ENCODE measurements at places on chromosomes 6 and 20. TPM values are rescaled to one million over a fixed set of nuclear protein-coding genes. Genes with fewer than 3 reads are reported as not detected.

Gene MATN4
- 0.06 TPM for polyA plus RNA-seq

Gene HLA-G
- polyA plus RNA-seq, result 2.7 TPM

Gene OR2J1
- not detected for polyA plus RNA-seq

Gene BPIFB1
- not detected for polyA plus RNA-seq

Gene C4B
- polyA plus RNA-seq, result 2.3 TPM

Gene TBXT
- polyA plus RNA-seq, result not detected

Gene GPX5
- not detected for polyA plus RNA-seq

Gene CD24
- polyA plus RNA-seq, result 314 TPM

Gene GJA10
- polyA plus RNA-seq, result not detected

Gene SLC17A1
- polyA plus RNA-seq, result not detected

Gene LY6G6D
- polyA plus RNA-seq, result not detected

- DNase-seq, result peak; percentile 54
Observed at GRCh38 chr6:106141441-106142237, 55.5 kb downstream of the PRDM1 start.

DNA sequence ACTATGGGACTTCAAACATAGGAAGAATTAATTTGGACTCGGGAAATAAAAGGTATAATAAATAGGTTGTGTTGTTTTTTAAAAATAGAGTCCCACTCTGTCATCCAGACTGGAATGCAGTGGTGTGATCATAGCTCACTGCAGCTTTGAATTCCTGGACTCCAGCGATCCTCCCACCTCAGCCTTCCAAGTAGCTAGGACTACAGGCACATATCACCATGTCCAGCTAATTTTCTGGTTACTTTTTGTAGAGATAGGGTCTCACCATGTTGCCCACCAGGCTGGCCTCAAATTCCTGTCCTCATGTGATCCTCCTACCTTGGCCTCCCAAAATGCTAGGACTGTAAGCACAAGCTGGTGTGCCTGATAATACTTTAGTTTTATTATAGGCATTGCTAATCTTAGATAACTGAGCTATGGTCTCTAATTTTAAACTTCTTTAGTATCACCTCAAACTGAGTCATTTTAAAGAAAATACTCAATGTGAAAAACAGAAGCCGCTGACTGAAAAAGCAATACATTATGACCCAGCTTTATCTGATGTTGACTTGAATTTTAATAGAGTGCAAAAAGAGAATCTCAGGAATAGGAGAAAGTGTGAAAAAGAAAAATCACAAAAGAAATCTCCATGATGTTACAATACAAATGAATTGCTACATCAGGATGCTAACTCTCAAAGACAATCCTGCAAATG is 251.0 kb downstream of the RNGTT start:
- DNase-seq, result no peak

- peak; percentile 61 for DNase-seq
Observed at GRCh38 chr6:18654821-18655220, 267.7 kb downstream of the RNF144B start.

DNA sequence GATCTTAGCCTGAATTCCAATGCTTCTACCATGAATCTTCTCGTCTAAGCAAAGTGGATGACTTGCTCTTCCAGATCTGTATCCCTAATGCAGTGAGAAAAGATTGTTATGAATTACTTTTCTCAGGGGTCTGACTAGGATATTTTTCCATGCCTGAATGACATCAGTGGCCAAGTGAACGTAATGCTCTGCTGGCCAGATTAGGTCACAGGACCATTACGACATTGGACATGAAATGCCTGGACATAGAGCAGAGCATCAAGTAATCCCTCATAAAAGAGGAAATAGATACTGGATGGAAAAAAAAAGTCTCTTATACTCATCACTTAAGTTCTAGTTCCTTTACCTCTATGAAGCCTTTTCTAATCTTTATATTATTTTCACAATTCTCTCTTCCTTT is 12.1 kb upstream of the THEMIS start:
- DNase-seq, result no peak

- DNase-seq, result peak; percentile 50
Observed at GRCh38 chr20:56711018-56711417, 81.9 kb downstream of the TFAP2C start.

DNA sequence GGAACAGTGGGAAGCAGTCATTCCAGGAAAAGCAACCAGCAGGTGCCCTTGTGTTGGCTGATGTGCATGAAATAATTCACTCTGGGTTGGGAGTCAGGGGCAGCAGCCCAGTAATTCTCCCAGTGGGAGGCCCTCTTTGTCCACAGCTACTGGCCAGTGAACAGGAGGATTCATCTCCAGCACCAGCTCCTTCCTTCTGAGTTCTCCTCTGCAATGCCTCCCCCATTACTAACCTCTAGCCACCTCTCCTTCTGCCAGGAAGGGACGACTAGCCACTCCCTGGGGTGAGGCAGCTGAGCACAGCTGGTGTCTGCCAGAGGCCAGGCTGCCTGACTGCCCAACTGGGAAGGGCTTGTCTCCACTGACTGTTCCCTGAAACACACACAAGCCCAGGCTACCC is 12.5 kb upstream of the R3HDML start:
- peak; percentile 27 for DNase-seq

DNA sequence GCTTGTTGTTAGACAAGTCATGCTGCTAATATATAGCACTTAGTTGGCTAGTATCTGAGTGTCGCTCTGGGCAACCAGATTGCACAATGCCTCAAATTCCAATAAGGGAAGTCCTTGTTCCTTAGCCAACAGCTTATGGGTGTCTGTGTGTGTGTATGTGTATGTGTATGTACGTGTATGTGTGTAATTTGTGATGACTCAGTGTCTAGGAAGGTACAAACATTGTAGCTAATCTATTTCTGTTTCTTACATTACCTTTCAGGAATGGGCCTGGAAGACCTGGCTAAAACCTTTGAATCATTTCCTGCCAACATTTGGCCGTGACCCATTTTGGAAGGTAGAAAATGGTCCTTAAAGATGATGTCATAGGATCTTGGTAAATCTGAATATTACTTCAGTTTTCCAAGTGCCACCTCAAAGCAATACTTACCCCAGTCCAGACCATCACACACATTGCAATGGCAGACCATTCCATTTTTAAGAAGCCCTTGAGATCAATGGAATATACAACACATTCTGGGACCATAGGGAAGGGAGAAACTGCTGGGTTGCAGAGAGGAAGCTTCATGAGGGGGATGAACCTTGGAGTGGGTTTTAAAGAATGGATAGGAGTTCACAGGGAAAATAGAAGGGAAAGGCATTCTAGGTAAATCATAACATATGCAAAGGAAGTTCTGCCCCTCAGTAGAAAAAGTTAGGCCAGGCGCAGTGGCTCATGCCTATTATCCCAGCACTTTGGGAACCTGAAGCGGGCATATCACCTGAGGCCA is 25.1 kb downstream of the NEDD9 start:
- peak; percentile 99 for DNase-seq

GRCh38 chr6:81735756-81736380 is 16.6 kb downstream of the TENT5A start:
- peak; percentile 59 for DNase-seq

DNA sequence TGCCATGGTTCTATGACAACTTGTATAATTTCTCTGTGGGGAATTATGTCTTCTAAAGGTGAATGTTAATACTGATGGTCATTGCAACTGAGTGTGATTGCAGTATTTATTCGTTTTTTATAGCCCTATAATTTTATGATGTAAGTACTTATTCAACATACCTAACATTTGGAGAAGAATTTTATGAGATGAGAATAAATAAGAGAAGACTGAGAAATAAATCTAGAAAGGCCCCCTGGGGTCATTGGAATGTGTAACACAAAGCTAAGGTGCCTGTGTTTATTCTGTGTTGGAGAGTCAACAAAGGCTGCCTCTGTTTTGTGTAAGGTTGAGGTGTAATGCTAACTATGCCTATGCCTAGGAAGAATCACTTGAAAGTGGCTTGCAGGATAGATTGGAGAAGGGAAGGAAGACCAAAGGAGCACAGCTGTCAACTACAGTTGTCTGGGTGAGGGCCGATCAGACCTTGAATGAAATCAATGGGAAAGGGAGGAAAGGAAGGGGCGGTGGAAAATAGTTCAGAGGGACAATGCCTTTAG is 1076.7 kb downstream of the KIF16B start:
- no peak for DNase-seq

DNA sequence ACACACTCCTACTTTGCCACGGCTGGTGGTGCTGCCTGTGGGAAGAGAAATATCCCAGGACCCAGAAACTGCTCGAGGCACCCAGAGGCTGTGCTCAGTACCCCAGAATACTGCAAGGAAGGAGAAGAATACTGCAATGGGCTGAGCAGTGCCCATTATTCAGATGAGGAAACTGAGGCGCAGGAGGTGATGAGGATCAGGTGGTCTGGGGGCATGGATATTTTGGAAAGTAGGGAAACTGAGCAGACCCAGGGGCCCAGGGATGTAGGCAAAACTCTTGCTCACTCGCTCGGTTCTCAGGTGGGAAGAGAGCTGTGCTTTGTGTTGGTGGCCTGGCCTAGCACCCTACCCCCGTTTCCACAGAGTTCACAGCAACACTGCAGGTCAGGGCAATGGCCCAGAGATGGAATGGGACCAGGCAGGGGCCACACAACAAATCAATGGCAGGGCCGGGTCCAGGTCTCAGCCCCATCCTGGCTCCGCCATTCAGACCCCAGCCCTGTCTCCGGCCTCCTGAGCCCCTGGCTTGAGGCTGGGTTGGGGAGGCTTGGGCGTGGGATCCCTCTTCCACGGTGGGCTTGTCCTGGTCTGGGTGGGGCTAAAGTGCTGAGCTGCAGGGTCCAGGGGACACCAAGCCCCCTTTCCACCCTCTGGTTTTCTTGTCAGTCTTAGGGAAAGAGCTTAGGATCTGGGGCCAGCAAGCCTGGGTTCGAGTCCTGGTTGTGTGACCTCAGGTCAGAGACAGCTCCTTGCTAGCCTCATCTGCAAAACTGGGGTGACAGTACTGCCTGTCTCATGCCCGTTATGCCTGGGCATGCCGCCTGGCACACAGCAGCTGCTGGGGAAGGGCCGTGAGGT is 33.9 kb downstream of the SUN5 start:
- DNase-seq, result no peak

GRCh38 chr6:81938991-81939732 is 186.7 kb upstream of the TENT5A start:
- peak; percentile 43 for DNase-seq

DNA sequence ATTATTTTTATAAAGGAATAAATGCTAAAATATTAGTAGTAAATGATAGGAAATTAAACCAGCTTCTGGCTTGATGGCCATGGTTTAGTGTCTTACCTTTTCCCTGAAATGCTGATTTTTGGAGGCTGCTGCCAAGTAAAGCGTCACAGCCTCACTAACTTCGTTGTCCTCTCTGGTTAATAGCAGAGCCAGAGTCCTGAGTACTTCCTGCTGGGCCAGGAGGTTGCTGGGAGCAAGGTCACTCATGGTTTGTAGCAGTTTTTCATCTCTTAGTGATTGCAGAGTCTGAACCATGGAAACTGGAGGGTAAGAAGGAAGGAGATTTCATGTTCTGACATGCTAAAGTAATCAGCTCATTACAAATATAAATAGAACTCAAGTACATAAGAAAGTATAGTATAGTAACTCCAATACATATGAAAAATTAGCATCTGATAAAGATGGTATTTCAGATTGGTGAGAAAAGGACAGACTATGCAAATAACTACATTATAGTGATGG is 26.5 kb upstream of the ARMH2 start:
- no peak for DNase-seq

DNA sequence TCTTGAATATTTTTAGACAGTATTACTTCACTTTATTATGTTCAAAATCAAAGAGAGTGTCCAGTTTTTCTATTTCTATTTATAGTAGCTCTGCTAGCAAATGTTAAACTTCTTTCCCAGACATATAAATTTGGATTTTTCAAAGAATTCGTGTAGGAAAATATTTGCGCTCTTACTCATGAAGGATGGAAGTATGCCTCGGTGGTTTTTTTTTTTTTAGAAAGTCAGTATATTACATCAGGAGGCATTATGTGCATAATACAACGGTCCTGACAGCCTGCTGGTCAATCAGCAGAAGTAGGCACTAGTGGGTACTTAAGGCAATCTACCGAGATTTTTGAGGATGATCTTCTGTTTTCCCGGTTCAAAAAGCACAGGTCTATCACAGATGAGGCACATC is 249.3 kb downstream of the TBX18 start:
- no peak for DNase-seq

DNA sequence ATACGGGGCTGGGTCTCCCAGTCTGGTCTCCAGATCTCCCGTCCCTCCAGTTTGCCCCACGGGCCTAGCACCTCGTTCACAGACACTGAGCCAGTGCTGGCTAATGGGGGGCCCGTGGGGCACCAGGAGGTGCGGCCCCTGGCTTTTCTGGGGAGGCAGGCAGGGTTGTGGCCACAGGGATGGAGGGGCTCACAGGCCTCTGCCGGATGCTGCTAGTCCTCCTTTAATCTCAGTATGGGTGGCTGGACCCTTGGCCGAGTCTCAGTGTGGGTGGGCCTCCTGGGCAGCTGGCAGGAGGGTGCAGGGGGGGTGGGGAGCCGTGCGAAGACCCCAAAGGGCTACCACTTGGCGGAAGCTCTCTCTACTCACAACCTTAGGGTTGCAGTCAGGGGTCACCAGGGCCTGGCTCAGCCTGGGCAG is 1.6 kb upstream of the SOX18 start:
- no peak for DNase-seq

DNA sequence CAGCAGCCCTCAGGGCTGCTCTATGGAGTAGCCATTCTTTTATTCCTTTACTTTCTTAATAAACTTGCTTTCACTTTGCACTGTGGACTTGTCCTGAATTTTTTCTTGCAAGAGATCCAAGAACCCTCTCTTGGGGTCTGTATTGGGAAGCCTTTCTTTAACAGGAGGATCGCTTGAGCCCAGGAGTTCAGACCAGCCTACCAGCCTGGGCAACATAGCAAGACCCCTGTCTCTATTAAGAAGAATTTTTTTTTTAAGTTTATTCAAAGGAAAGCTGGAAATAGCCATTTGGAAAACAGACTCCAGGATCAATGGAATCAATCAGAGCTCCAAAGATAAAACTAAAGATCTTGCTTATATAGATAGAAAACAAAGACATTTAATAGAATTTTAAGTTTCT is 29.1 kb downstream of the OR2B2 start:
- DNase-seq, result no peak

DNA sequence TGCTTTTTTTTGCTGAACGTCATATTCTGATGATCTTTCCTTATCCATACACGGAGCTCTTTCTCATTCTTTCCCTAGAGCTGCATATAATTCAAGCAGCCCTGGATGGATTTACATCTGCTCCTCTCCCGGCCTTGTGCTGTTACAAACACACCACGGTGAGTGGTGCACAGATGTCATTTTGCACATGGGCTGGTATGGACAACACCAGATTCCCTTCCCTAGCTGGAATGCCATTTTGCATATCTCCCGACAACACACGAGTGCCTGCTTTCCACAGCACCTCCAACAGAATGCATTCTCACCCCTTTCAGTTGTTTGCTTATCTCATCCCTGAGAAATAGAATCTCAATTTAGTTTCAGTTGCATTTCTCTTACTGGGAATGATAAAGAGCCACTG is 69.5 kb upstream of the AFDN start:
- no peak for DNase-seq

Measured in mammary epithelial cell (primary cell).